ENCODE measurements at places on chromosomes 13 and 19.

DNA sequence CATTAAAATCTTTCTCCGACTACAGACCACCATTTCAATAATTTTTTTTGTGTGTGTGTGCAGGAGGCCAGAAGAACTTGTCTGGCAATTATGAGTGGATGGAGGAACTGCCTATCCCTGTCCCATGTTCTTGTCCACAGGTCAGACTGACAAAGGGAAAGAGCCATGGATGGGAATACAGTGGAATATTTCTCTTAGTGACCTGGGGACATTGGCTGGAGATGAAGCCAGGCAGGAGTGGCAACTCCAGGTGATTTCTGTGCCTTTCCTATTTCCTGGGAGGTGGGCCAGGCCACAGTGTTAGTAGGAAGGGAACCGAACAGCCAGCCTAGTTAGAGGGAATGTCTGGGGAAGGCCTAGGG lies 3.7 kb downstream of the PSG9 start:
- no peak for DNase-seq

DNA sequence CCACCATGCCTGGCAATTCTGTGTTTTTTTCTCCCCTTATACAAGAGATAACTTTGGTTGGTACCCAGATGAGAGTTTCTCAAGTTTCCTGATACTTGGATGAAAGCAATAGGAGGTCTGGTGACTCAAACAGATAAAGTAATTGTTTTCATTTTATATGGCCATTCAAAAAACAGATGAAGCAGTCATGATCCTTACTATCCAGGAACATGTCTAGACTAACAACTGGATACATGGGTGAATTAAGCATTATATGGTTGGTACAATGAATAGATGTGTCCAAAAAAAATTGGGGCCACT lies 8.5 kb downstream of the ZNF430 start:
- no peak for DNase-seq

GRCh38 chr19:22619932-22620331 lies 14.2 kb upstream of the ZNF492 start:
- no peak for DNase-seq

GRCh38 chr19:23561341-23561740 lies 125.7 kb downstream of the ZNF675 start:
- no peak for DNase-seq

- peak; percentile 8 for DNase-seq
Measured at GRCh38 chr19:33171916-33172359, 22.2 kb upstream of the LRP3 start.

GRCh38 chr19:2779121-2779740 lies 3.8 kb downstream of the SGTA start:
- no peak for DNase-seq

- DNase-seq, result no peak
Measured at GRCh38 chr13:35643625-35644024, 167.1 kb upstream of the MAB21L1 start.

DNA sequence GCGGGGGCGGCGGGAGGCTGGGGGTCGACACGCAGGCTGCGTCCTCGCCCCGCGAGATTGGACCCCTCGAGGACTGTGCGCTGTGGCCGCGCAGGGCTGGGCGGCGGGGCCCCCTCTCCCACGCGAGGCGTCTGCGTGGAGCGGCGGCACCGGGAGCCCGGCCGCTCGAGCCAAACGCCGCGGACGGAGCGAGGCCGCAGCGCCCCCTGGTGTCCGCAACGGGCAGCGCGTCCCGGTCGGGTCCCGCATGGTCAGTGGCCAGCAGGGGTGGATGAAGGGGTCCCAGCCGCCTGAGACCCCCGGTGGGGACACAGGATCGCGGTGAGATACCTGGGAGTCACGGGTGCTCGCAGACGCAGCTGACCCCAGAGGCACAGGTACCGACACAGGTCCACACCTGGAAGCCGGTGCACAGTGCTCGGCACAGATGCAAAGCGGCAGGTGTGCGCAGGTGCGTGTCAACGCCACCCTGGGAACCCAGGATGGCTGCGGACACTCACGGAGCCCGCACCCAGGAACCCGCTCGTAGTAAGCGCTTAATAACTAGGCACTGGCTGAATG lies 2.1 kb upstream of the CIRBP start:
- no peak for DNase-seq

- no peak for DNase-seq
Measured at GRCh38 chr13:27427641-27428040, 3.2 kb downstream of the GTF3A start.

DNA sequence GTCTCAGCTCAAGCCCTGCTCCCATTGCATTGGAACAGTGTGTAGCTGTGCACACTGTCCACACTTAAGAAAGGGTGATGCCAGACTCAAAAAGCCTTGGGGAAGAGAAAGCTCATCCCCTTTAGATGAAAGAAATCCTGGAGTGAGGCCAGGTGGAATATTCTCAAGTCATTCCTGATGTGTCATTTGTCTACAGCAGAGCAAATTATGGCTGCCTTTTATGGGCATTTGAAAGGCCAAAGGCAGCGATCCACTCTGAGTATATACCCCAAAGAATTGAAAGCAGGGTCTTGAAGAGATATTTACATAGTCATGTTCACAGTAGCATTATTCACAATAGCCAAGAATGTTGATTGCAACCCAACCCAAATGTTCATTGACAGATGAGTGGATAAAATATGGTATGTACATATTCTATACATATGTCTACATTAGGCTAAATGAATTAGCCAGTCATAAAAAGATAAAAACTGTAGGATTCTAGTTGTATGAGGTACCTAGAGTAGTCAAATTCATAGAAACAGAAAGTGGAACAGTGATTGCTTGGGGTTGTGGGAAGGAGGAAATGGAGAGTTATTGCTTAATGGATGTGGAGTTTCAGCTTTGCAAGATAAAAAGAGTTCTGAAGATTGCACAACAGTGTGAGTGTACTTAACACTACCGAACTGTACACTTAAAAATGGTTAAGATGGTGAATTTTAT lies 214.9 kb downstream of the KCNRG start:
- no peak for DNase-seq

DNA sequence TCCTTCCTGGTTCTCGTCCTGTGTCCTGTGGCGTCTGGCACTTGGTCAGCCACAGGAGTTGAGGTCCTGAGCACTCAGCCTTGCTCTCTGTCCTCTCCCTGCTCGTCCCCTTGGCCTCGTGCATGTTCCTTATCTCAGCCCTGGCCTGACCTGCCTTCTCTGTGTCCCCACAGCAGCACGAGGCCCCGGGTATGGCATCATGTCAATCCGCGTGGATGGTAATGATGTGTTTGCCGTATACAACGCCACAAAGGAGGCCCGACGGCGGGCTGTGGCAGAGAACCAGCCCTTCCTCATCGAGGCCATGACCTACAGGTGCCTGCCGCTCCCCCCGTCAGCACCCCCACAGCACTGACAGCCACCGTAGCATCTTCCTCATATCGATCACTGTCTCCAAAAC lies 4.7 kb downstream of the B3GNT8 start:
- no peak for DNase-seq

DNA sequence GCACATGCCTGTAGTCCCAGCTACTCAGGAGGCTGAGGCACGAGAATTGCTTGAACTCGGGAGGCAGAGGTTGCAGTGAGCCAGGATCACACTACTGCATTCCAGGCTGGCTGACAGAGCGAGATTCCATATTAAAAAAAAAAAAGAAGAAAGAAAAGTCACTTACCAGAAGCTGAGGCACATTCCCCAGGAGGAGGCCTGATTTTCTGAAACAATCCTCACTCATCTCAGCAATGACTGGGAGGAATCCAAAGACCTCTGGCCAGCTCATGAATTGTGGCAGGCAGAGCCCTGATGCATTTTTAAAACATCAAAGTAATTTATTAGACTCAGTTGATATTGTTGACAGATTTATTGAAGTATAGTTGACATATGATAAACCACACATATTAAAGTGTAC lies 206.3 kb downstream of the FOXO1 start:
- no peak for DNase-seq

DNA sequence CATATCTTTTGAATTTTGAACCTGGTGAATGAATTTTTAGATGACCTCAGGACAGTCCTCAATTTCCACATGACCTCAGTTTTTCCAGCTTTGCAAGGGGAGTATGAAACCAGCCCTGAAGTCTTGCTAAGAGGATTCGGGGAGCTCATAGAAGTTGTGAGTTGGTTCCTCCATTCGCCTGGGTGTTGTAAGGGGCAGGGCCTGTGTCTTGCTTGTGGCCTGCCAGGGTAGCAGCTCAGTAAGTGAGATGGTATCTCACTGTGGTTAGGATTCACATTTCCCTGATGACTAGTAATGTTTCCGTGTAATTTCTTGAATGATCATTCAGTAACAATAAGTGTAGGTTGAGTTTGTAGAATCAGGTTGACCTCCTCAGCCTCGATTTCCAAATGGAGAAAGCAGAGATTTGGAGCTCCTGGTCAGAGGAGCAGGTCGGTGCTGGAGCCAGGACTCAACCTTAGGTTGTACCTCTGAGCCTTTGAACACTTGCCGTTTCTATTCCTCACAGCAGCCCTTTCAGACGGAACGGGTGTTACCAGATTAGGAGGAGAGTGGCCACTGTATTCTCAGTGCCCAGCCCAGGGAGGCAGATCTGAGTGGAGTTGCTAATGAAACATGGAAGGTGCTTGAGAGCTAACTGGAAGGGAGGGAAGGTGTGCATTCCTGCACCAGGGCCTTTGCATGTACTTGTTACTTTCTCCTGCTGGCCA lies 14.6 kb downstream of the NACC1 start:
- DNase-seq, result no peak

GRCh38 chr13:77891486-77891885 lies 27.1 kb downstream of the EDNRB start:
- DNase-seq, result no peak

- no peak for DNase-seq
Measured at GRCh38 chr13:74092711-74093110, 41.5 kb downstream of the KLF12 start.

GRCh38 chr19:55651236-55651635 lies 3.2 kb downstream of the CCDC106 start:
- no peak for DNase-seq

DNA sequence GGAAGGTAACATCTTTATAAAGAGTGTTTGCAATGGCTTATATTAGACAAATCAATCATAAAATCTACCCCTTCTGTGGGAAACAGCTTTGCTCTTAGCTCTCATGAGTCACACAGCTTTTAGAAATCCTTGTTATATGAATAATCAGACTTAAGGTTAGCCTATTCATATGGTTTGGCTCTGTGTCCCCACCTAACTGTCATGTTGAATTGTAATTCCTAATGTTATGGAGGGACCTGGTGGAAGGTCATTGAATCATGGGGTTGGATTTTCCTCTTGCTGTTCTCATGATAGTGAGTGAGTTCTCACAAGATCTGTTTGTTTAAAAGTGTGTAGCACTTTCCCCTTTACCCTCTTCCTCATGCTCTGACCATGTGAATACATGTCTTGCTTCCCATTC lies 704.2 kb upstream of the KLHL1 start:
- peak; percentile 38 for DNase-seq

- DNase-seq, result no peak
Measured at GRCh38 chr13:30880151-30880855, 25.8 kb upstream of the MEDAG start.
